ENCODE measurements at places on chromosomes 2 and 18.

DNA sequence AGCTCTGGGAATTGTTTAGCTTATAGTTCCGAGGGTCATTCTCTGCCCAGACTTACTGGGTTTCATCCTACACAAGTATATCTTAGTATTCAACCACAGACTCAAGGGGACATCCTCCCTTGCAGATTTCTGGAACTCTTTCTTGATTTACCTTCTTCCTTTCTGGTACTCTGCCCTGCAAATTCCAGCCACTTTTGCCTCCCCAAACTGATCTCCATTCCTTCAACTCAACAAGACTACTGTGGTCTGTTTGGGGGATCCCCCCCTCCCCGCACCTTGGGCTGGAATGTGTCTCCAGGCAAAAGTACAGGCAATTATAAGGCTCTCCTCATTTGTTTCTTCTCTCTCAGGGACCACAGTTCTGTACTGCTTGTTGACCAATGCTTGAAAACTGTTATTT, 13.4 kb downstream of the PHOSPHO2 start:
- DNase-seq: no peak

DNA sequence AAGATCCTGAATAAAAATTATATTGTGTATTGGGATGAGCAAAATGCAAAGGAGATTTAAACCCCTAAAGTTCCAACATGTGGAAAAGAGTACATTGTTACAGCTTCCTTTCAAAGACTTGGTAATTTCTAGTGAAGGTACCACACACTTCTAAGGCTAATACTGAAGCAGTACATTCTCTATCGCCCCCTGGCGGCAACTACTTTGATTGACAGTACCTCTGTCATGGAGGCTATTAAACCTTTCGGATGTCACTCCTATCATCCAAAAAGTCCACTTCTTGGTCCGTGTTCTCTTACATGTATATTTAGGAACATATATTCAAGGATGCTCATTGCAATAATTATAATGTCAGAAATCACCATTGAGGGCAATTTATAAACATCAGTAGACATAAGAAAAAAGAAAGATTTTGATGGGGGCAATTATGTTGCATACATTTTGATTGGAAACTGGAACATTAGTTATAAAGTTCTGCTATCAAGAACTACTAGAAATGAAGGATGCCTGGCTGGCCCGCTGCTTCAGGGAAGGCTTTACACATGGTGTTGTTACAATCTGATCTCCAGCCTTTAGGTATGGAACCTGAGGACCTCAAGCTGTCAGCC, 601.6 kb downstream of the CPS1 start:
- DNase-seq: no peak

DNA sequence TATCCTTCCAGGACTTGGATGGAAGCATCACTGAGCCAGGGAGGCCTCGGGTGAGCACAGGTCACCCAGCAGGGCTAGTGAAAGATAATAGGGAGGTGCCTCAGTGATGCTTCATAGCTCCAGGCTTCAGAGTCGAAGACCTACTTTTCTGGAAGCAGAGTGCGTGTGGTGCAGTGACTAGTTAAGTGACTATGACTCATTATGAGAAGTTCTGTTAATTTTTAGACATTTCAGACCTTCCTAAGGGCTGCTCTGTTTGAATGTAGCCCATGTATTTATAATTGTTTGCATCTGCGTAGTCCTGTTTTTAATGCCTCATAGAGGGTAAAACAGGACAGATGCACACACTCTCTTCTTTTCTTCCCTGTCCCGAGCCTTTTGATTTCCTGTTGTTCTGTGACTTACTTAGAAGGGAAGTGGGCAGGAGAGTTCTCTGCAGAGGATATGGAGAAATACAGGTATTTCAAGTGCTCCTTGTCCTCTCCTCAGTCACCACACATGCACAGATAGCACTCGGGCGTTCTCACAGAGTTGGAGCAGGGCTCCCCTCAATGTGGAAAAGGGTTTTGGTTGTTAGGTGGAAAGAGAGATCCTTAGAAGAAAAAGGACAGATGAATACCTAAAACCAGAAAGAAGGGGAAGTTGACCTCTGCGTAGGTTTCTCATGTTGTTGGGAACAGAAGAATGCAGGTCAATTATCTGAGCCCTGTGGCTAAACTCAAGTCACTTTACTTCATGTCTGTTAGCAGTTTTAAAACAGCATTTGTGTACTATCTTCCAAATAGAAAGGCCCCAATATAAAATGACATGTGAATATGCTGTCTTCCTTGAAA, 34.7 kb downstream of the RALB start:
- no peak for DNase-seq

GRCh38 chr2:219230059-219230540, 494 bp downstream of the ANKZF1 start:
- no peak for DNase-seq

GRCh38 chr2:239598011-239598731, 197.4 kb upstream of the HDAC4 start:
- DNase-seq: no peak

- no peak for DNase-seq
These were observed 252.4 kb downstream of the FSIP2 start for GRCh38 chr2:185990861-185991525.

DNA sequence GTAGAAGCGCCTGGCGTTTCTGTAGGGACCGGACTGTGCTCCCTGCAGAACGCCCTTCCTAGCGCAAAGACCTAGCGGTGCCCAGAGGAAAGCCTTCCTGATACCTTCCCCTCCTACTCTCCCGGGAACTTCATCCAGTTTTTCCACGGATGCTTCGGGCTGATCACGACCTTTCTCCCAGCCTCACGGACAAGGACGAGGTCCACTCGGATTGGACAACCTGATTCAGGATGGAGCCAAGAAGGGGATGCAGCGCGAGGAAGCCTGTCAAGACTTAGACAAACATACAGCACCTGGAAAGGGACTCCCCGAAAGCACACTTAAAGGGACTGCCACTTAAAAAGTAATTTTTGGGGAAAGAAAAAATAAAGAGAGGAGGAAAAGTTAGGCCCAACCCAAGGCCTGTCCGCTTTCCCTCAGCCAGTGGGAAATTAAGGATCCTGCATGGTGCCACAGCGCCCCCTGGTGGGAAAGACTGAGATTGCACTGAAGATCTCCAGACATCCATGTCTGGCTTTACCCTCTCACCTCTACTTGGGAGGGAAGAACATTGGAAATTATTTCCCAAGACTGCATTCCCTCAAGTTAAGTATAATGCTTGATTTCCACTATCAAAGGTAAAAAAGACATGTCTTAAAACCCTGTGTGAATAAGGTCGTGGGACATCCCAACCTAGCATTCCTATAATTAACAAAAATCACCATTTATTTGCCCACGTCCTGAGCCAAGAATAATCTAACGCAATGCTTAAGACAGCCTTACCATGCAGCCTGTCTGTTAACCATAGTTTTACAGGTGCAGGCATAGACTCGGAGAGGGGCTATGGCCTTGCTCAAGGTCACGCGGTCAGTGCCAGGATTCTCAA, 13.4 kb upstream of the COPS8 start:
- no peak for DNase-seq

- DNase-seq: no peak
These were observed 890.5 kb downstream of the CNTNAP5 start for GRCh38 chr2:124915567-124915966.

DNA sequence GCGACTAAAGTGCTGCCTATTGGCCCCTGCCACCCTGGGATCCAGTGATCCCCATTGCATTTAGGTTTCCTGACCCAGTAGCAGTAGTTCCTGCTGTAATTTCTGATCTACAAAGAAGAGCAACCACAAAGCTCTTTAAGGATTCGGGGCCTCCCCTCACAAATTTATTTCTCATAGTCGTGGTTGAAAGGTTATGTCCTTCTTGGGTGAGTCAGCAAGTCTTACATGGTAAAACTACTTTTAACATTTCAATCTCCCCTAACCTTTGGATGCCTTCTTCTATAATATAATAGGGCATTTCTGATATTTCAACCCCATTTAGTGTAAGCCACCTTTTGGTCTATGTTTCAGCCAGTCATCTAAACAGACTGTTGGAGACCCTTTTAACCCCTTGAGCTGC, 14.9 kb downstream of the PIKFYVE start:
- no peak for DNase-seq

DNA sequence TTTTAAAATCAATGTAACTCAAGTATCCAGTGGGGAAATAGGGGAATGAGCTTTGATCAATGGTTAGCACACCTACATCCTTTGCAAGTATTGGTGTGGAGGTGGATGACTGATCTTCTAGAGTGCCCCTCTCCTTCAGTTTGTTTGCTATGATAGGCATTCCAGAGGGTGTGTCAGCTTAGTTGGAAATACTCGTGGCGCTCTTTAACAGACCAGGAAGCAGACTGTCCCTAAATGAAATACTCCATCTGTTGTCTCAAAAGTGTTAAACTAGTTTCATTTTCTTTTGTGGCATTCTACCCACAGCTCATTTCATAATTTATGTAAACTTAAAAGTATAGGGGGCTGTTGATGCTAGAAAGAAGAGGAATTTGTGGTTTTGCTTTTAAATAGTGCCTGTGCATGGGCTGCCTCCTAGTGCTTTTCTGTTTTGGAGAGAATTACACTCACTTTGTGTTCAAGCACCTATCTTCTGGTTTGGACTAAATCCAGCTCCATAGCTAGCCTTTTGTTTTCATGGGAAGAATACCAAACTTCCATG, 66.2 kb downstream of the STAT1 start:
- DNase-seq: no peak

- no peak for DNase-seq
These were observed 95.0 kb downstream of the TMEFF2 start for GRCh38 chr2:192099742-192100141.

DNA sequence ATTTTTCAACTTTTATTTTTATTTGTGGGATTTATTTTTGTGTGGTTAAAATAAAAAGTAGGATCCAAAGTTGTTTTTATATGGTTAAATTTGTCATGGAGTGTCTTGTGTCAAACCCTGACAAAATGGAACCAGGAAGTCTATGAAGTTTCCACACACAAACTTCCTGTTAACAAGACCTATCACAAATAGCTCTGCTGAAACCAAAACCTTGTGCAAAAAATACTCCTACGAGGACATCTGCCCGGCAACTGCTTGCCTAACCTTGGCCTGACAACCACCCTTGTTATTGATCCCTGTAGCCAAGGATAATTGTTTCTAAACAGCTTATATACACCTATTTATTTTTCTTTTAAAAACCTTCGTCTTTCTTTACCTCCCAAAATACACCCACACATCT, 389.6 kb downstream of the TRIB2 start:
- no peak for DNase-seq

- DNase-seq: no peak
These were observed 12.0 kb downstream of the DNAJC10 start for GRCh38 chr2:182728014-182728413.

DNA sequence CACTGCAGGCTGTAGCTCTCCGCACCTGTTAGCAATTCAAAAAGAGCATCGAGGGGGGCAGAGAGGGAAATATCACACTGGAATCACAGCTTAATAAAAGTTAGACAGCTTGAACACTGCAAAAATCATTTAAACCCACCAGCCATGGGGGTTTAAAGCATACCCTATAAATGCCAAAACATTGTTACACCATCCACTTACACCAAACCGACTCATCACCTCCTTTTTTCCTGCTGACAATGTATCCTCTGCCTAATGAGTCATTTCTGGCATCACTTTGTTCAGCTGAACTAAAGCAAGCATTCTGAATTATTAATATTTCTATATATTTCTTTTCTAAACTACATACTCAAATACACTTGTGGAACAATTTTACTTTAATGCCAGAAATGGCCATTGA, 21.6 kb downstream of the MC4R start:
- no peak for DNase-seq

DNA sequence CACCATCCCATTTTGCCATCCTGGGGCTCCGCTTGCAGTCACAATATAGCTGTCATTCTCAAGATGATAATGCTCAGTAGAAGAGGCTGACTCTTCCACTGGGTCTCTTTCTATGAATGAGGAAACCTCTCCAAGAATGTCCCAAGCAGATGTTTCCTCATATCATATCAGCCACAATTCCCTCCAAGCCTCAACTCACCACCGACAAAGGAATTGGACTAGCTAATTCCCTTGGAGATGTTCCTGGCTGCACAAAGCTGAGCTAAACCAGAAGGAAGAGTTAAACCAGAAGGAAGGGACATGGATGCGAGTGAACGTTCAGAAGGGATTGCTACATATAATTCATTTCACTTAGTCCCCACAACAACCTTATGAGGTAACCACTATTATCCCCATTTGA, 65.0 kb upstream of the NPAS2 start:
- DNase-seq: no peak

DNA sequence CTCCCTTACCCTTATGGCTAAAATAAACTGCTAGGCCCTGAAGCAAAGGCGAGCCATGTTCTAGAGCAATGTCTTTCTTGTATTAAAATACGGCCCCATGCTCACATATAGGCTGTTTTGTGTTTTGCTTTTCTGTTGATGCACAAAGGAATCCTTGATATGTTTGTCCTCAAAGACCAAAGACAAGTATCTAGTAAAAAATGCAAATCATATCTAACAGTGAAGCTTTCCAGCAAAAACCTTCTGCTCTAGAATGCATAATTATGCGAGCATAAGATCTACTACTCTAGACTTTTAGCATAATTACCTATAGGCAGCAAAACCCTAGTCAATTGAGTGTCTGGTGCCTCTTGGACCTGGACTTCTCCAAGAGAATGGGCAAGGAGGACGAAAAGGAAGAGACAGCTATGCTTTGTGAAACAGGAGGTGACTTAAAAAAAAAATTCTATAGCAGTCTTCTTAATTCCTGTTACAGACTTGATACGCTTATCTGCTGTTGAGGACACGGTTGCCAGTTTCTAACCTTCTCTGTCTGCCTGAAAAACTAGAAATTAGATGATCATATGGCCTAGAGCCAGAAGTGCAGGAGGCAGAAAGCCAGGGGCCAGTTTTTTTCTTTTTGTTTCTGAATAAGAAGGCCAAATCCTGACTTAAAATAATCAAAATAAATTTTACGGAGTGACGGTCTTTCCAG, 1.5 kb upstream of the AMMECR1L start:
- no peak for DNase-seq

GRCh38 chr2:101893681-101894381, 97.9 kb upstream of the IL1R2 start:
- DNase-seq: no peak

- no peak for DNase-seq
These were observed 1517.5 kb upstream of the PIK3C3 start for GRCh38 chr18:40437517-40437916.

DNA sequence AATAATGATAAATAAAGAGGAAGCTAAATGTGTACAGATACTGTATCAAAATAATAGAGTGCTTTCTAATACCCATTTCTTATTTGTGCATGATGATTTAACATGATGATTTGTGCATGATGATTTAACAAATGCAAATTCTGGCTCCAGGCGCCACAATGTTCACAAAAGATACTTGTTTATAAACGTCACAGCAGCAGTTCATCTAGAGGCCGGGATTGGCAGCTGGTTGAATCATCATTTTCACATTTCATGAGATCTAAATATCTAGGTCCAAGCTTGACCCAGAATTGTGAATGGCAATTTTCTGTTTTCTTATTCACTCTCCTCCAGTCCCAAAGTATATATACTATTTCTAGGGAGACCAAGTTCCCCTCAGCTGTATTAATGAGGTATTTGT, 322.0 kb downstream of the SUCLG1 start:
- no peak for DNase-seq

- DNase-seq: no peak
These were observed 1183.2 kb upstream of the ACVR2A start for GRCh38 chr2:146661473-146662096.

Data from activated gamma-delta T cell (primary cell).